ENCODE measurements at places on chromosomes 3 and 15. TPM values are rescaled to one million over a fixed set of nuclear protein-coding genes. Genes with fewer than 3 reads are reported as not detected.

UACA gene
- polyA plus RNA-seq: 28.9 TPM

RYR3 gene
- 0.07 TPM for polyA plus RNA-seq

KLF15 gene
- polyA plus RNA-seq: 36.2 TPM

XXYLT1 gene
- polyA plus RNA-seq: 3.3 TPM

TTC14 gene
- polyA plus RNA-seq: 10.1 TPM

ARRDC4 gene
- 22.5 TPM for polyA plus RNA-seq

PIGBOS1 gene
- 21.5 TPM for polyA plus RNA-seq

CLDN11 gene
- 7.5 TPM for polyA plus RNA-seq

MST1R gene
- polyA plus RNA-seq: 1.9 TPM

ANKRD63 gene
- 0.68 TPM for polyA plus RNA-seq

ZSCAN29 gene
- 4.7 TPM for polyA plus RNA-seq

SERINC4 gene
- 0.41 TPM for polyA plus RNA-seq

- no peak for DNase-seq
Observed at GRCh38 chr3:128730471-128730870, 4.5 kb downstream of the RAB7A start.

- no peak for DNase-seq
Observed at GRCh38 chr3:63972196-63972595, 51.1 kb downstream of the PSMD6 start.

- DNase-seq: no peak
Observed at GRCh38 chr15:77688693-77689092, 56.0 kb upstream of the LINGO1 start.

DNA sequence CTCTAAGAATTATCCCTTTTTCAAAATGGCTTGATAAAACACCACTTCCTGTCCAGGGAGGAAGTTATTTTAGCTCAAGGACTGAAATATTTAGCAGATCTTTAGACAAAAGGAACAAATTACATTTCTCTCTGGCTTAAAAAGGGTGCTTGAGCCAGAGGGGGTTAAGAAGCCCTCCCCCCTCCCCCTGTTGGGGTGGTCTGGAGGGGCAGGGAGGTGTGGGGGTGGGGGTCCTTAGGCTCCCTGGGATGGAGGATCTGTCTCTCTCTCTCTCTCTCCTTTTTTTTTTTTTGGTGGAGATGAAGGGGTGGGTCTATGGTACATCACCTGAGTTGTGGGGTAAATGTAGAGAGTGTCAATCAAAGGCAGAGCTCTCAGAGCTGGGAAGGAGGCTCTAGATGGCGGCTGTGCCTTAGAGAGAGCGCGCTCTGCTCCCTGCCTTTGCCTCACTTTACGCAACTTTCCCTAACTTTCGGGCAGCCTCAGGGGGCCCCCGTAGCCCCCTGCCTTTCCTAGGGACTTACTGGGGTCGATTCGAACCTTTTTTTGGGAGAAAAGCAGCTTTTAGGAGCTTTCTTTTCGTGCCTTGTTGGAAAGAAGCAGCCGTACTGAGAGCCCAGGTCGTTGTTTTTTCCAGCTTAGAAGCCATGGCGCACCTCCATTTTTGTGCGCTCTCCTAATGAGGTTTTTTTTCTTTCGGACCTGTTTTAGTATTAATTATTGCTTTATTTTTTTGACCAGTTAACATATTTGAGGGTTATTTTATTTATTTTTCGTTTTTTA, at the start of gene CHD2:
TSS of gene CHD2 (plus strand) at position 377 of the 783 bp plus-strand sequence. CDS start 914 bp downstream, outside the sequence.
- DNase-seq: peak; percentile 75

- no peak for DNase-seq
Observed at GRCh38 chr15:57353317-57353804, 22.9 kb upstream of the CGNL1 start.

- DNase-seq: no peak
Observed at GRCh38 chr3:141399200-141399599, 30.9 kb downstream of the ZBTB38 start.

DNA sequence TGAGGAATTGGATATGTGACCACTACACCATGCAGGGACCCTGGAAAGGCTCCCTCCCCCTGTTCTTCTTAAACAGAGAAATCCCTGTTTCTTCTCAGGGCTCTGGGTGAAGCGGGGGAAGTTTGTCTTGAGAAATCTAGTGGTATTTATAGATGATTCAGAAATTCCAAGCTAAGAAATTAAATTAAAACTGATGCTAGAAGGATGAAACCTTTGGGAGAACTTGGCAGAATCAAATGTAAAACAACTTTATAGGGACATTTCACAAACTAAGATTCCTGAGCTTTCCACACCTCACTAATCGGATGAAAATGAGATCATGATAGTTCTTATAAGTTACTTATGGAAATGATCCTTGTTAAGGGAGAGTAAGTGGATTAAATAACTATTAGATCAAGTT, 54.2 kb downstream of the FBXL2 start:
- no peak for DNase-seq

GRCh38 chr3:36095238-36095637, 285.1 kb upstream of the STAC start:
- DNase-seq: no peak

GRCh38 chr15:70340494-70340870, 242.8 kb upstream of the TLE3 start:
- DNase-seq: no peak

DNA sequence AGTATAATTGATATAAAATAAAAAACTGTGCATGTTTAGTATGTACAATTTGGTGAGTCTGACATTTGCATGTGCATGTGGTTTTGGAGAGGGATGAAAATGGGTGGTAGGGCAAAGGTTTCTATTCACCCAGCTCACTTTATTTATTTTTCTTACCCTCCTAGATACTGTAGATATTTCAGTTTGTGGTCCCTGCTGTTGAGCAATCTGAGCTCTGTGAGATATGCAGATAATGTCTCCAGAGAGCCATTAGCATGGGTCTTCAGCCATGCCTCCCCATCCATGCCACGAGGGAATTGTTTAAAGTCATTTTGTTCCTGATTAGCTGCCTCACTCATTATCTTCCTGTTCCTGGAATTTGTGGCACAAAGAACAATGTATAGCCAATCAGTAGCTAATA, 44.4 kb upstream of the B3GALNT1 start:
- no peak for DNase-seq

GRCh38 chr3:186173224-186173815, 64.4 kb upstream of the ETV5 start:
- DNase-seq: no peak
